NCI-H2227 treated with DMSO at 0.1 percent for 48 hours (cell line): ENCODE measurements at places on chromosomes 13 and 19.
A peak's percentile ranks its signal among the peaks of the same experiment; 100 is the strongest.

GRCh38 chr13:31930901-31931522 is 100.6 kb upstream of the FRY start:
- DNase-seq, result no peak

DNA sequence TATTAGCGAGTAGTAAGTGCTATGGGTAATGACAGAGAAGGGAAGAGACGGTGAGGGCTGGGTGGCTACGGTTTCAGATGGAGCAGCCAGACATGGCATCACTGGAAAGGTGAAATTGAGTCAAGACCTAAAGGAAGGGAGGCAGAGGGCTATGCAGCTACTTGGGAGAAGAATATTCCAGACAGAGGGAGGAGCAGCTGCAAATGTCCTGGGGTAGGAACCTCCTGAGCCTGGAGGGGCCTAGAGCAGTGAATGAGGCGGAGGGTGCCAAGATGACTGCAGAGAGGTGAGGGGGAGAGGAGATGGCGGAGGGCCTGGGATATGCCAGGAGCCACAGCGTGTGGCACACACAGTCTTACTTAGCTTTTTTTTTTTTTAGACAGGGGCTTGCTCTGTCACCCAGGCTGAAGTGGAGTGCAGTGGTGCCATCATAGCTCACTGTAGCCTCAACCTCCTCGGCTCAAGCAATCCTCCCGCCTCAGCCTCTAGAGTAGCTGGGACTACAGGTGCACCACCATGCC is 21.1 kb downstream of the PLEKHF1 start:
- no peak for DNase-seq

DNA sequence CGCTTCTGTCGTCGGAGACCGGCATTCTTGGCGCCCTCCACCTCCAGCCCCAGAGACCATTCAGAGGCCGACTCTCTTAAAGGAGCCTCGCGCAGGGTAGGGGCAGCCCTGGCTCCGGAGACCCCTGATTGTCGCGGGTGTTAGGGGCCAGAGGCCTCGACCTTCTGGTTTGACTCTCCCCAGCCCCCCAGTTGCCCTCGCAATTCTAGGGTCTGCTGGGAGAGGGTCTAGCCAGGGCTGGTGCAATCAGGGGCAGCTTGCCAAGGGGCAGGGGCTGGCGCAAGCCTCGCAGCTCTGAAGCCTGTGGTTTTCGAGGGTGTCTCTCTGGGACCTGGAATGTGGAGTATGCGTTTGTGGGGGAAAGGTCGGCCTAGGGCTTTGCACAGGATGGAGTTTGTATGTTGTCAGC is 1.6 kb upstream of the SLC7A10 start:
- no peak for DNase-seq

DNA sequence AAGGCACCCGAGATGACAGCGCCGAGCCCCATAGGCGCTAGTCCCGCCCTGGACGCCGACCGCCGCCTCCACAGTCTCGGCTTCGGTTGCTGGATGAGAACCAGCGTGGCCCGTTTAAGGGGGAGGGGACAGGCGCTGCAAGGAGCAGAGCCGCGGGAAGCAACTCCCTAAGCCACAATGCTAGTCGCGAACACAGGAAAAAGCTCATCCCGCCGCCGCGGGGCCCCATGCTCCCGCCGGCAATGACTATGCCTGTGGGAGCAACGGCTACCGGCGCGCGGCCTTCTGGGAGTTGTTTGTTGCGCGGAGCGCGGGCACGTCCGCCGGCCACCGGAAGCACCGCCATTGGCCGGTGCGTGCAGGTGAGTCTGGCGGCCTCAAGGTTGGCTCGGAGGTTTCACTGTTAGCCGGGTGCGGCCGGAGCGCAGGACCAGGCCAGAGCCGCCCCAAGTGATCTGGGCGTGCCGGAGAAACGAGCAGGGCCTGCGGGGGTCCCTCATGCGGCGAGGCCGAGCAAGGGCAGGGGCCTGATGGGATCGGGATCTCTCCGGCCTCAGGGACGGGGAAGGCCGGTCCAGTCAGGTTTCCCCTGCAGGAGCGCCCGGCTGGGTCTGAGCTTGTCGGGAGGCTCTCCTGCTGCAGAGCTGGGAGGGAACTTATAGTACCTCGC is at the start of gene ZNF544:
TSS of gene ZNF544 (plus strand) at position 330 of the 670 bp plus-strand sequence. CDS start 15,110 bp downstream, outside the sequence.
- DNase-seq, result peak; percentile 27

DNA sequence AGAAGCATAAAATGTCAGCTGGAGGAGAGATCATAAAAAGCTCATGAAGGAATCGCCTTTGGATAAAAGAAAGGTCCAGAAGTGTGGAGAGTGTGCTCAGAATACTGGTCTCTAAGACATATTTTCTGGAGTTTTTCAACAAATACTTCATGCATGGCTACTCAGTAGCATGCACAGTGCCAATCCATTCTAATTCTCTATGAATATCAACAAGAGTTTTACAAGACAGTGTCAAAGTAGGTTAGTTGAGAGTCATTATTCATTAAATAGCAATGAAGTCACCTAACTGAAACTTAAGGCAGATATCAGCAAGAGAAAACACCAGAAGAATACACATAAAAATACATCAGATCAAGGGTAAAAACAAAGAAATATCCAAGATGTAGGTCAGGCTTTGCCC is 1243.2 kb upstream of the SLC10A2 start:
- no peak for DNase-seq

GRCh38 chr19:52626915-52627314 is 11.2 kb downstream of the ZNF83 start:
- no peak for DNase-seq

GRCh38 chr13:75657111-75657510 is 21.0 kb downstream of the LMO7 start:
- DNase-seq, result no peak

- no peak for DNase-seq
These were observed 11.7 kb downstream of the RAB20 start for GRCh38 chr13:110549795-110550160.

DNA sequence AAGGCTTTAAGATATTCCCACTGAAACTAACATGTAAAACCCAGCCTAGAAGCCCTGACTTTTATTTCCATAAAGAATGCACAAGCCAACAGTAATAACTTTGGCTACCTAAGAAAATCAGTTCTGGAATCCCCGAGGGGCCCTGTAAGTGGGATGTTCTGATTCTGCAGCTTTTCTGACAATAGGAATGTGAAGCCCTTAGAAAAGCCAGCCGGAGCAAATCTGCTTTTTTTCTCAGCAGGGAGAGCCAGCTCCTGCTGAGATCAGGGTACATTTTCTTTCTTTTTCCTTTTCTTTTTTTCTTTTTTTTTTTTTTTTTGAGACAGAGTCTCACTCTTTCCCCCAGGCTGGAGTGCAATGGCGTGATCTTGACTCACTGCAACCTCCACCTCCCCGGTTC is 8.0 kb upstream of the GARRE1 start:
- no peak for DNase-seq

DNA sequence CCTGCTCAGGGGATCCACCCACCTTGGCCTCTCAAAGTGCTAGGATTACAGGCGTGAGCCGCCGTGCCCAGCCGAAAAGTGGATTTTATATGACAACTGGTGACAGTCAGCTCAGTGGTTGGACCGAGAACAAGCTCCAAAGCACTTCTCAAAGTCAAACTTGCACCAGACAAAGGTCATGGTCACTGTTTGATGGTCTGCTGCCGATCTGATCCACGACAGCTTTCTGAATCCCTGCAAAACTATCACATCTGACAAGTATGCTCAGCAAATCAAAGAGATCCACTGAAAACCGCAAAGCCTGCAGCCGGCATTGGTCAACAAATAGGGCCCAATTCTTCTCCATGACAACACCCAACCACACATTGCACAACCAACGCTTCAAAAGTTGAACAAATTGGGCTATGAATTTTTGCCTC is 21.6 kb upstream of the NAA16 start:
- DNase-seq, result no peak

GRCh38 chr13:101019126-101019525 is 344.5 kb upstream of the TMTC4 start:
- no peak for DNase-seq

GRCh38 chr13:23411220-23411619 is 22.3 kb downstream of the SACS start:
- DNase-seq, result no peak

GRCh38 chr19:10363789-10364281 is 16.5 kb downstream of the TYK2 start:
- DNase-seq, result no peak

GRCh38 chr13:100428986-100429385 is 159.6 kb downstream of the GGACT start:
- DNase-seq, result no peak

- no peak for DNase-seq
These were observed 12.4 kb upstream of the MICU2 start for GRCh38 chr13:21616205-21616866.

- DNase-seq, result no peak
These were observed 5.9 kb downstream of the IGLON5 start for GRCh38 chr19:51317376-51317775.

- no peak for DNase-seq
These were observed 744 bp upstream of the ZNF584 start for GRCh38 chr19:58407658-58408151.

DNA sequence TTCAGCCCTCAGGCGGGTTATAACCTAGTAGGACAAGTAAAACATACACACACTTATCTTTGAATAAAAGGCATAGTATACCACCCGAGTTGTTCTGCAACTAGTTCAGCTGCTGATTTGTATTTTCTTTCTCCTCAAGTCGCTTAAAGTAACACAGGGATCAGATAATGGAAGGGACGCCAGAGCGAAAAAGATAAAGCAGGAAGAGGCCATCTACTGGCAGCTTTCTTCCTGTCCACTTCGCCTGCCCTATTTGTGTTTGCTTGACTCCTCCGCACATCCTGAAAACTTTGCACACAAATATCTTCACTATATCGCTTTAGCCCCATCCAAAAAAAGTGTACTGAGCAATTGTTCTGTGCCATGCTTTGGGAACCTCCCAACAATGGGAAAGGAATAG is 238.0 kb upstream of the SOX21 start:
- no peak for DNase-seq

GRCh38 chr13:93959796-93960533 is 519.5 kb downstream of the DCT start:
- DNase-seq, result no peak

- no peak for DNase-seq
These were observed 20.7 kb downstream of the RAP2A start for GRCh38 chr13:97454699-97455098.

GRCh38 chr13:91668866-91669495 is 270.6 kb downstream of the GPC5 start:
- DNase-seq, result no peak

DNA sequence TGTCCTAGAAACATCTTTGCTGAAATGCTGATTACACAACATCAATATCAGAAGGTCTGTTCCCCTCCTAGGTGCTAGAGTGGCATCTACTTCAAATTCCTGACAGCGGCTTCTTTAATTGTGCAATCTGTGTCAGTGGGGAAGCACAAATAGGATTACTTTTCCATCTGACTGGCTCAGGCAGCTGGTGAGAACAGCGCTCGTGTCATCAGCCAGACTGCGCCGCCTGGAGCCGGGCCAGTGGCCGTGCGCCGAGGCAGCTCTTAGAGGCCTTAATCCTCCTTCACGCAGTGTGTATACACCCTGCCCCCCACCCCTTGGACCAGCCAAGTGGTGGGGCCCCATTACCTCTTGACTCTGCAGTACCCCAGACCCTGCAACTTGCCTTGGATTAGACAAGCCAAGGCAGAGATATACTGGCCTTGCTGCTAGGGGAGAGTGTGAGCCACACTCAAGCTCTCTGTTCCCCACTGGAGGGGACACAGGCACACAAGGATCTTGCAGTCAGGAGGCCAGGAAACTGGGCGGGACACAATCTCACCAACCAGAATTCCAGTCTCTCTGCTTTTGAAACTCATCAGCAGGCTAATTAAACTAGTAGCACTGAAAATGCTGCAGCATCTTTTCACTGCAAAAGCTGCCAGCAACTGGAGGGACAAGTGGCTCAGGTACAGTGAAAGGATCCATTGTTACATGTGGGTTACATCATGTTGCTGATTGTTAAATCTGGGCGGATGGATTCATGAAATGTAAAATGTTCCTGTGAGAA is 48.9 kb upstream of the EPHX3 start:
- DNase-seq, result peak; percentile 39

DNA sequence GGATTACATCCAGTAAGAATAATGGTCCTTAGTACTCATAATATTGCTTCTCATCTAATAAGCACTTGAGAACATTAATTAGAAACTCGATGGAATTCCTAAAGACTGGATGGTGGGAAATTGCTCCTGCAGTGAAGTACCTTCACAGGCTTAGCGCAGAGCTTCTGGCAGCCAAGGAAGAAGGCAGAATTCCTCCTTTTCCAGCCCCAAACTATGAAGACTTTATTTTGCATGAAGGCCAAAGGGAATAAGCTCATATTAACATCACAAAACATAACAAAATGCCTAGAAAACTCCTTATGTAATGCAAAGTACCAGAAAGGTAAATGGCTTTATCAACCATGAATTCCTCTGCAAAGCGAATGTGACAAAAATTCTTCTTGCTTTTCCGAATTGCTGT is 336.1 kb downstream of the DNAJC15 start:
- no peak for DNase-seq

DNA sequence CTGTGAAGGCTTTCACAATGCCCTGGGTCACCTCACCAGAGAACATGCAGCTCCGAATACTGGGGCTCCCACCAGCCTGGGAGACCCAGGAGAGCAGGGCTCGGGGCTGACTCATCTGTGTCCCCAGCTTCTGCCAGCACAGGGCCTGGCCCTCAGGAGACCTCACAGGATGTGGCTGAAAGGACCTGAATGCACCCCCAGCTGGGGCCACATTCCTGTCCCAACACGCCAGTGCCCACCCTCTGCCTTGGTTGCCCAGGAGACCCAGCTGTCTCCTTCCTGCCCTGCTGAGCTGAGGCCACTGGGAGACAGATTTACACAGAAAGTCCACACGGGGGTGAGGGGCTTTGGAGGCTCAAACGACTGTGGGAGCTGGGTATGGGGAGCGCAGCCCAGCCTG is 11.9 kb downstream of the BCAT2 start:
- DNase-seq, result no peak

DNA sequence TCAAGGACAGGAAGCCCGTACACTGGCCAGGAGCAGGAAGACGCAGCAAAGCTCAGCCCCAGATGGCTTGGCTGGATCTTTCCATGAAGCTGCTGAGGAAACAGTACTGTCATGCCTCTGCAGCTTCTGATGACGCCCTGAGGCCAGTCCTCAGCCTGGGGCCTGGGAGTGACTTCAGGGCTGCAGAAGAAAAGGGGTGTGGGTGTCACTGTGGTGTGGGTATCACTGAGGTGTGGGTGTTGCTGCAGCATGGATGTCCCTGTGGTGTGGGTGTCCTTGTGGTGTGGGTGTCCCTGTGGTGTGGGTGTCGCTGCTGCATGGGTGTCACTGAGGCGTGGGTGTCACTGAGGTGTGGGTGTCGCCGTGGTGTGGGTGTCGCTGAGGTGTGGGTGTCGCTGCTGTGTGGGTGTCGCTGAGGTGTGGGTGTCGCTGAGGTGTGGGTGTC is 12.0 kb upstream of the GAS6 start:
- DNase-seq, result no peak

DNA sequence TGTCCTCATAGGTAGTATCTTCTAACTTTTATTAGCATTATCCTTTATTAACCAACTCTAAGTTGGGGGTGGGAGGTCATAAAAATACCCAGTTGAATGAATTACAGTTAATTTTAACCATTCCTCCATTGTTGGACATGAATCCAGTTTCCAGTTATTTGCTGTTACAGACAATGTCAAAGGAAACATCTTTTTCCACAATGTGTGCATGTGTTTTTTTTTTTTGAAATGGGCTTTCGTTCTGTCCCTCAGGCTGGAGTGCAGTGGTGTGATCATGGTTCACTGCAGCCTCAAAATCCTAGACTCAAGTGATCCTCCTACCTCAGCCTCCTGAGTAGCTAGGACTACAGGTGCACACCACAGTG is 32.0 kb downstream of the KLF5 start:
- no peak for DNase-seq

- no peak for DNase-seq
These were observed 1.6 kb upstream of the ANGPTL6 start for GRCh38 chr19:10104130-10104513.

GRCh38 chr13:94992036-94992960 is 280.0 kb upstream of the SOX21 start:
- no peak for DNase-seq
